ENCODE measurements at places on chromosomes 5 and 9. TPM values are rescaled to one million over a fixed set of nuclear protein-coding genes. Genes with fewer than 3 reads are reported as not detected.

The C9orf153 gene
- 0.34 TPM for total RNA-seq

The ESM1 gene
- total RNA-seq, result not detected

The WNT8A gene
- not detected for total RNA-seq

The TEX48 gene
- total RNA-seq, result not detected

The IL9 gene
- not detected for total RNA-seq

The GFRA3 gene
- 0.14 TPM for total RNA-seq

The CCDC192 gene
- total RNA-seq, result not detected

The PAEP gene
- 0.25 TPM for total RNA-seq

The ADRB2 gene
- total RNA-seq, result 1.3 TPM

The ENHO gene
- 2.3 TPM for total RNA-seq

The HMMR gene
- 24.9 TPM for total RNA-seq

The BAG1 gene
- 127 TPM for total RNA-seq

The BTNL3 gene
- total RNA-seq, result not detected

The CPLANE1 gene
- 4.1 TPM for total RNA-seq

Data from A549 treated with AZD2906 at 1 μM for 4 hours (cell line).